ENCODE measurements at places on chromosomes 1 and 21. TPM values are rescaled to one million over a fixed set of nuclear protein-coding genes. Genes with fewer than 3 reads are reported as not detected.

GRCh38 chr1:23522244-23522982, 8.6 kb downstream of the E2F2 start:
- no peaks in the 10 kb centered on the region for H3K27me3 ChIP-seq
- peaks cover 54% of the 10 kb centered on the region for H3K4me1 ChIP-seq
- peak overlapping the region; percentile 24 for H3K27ac ChIP-seq
- peaks cover 2% of the 10 kb centered on the region for H3K36me3 ChIP-seq
- DNase-seq: no peak
- H3K4me3 ChIP-seq: no peak overlapping the region

The CFAP107 gene
- total RNA-seq: not detected

The OLIG2 gene
- not detected for total RNA-seq

GRCh38 chr1:117033772-117034171, 26.4 kb upstream of the TTF2 start:
- H3K36me3 ChIP-seq: no peaks in the 10 kb centered on the region
- H3K27ac ChIP-seq: no peak overlapping the region
- H3K4me3 ChIP-seq: no peak overlapping the region
- H3K27me3 ChIP-seq: no peaks in the 10 kb centered on the region
- no peaks in the 10 kb centered on the region for H3K4me1 ChIP-seq
